ENCODE measurements at places on chromosomes 1 and 21. TPM values are rescaled to one million over a fixed set of nuclear protein-coding genes. Genes with fewer than 3 reads are reported as not detected.

The SPATA17 gene
- total RNA-seq: 2.2 TPM

The ARHGEF16 gene
- total RNA-seq: 51.0 TPM

The KIAA0319L gene
- total RNA-seq: 51.9 TPM

The HES3 gene
- not detected for total RNA-seq

The CRP gene
- not detected for total RNA-seq

The ANKRD13C gene
- 135 TPM for total RNA-seq

- peak overlapping the region; percentile 48 for H3K4me3 ChIP-seq
- no peak for DNase-seq
- no peaks in the 10 kb centered on the region for H3K27me3 ChIP-seq
- no peaks in the 10 kb centered on the region for H3K36me3 ChIP-seq
- no peaks in the 10 kb centered on the region for H3K4me1 ChIP-seq
- H3K27ac ChIP-seq: peak overlapping the region; percentile 83
These were observed 836 bp upstream of the GBP4 start for GRCh38 chr1:89199525-89200031.

GRCh38 chr1:51494138-51494830, 24.8 kb downstream of the EPS15 start:
- no peak for DNase-seq
- H3K27me3 ChIP-seq: no peaks in the 10 kb centered on the region
- no peak overlapping the region for H3K4me3 ChIP-seq
- no peaks in the 10 kb centered on the region for H3K36me3 ChIP-seq
- no peak overlapping the region for H3K27ac ChIP-seq

DNA sequence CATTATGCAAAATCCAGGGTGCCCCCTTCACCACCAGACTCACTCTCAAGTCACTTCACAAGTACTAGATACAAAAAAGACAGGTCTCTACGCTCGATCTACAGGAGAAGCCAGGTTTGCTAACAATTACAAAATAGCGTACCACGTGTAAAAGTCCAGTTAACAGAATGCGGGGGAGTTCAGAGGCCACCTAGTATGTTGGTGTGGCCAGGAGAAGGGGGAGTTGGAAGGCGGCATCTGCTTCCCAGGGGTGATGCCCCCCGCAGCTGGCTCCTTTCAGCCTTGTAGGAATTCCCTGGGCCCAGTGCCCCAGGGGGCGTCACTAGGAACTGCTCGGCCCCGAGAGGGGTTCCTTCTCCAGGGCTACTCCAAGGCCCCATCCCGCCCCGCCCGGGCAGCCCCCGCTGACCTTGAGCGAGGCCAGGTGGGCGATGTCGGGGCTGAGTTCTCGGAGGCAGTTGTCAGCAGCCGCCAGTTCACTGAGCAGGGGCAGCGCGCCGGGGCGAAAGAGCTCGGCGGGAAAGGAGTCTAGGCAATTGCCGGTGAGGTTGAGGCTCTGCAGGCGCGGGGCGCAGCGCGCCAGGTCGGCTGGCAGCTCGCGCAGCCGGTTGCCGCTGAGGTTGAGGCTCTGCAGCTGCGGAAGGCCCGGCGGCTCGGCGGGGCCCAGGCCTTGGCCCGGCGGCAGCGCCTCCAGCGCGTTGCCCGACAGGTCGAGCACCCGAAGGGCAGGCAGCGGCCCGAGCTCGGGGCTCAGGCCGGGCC, 664 bp downstream of the LRRC47 start:
- peak overlapping the region; percentile 99 for H3K4me3 ChIP-seq
- peak overlapping the region; percentile 69 for H3K27ac ChIP-seq
- H3K27me3 ChIP-seq: no peaks in the 10 kb centered on the region
- peaks cover 11% of the 10 kb centered on the region for H3K36me3 ChIP-seq

- no peaks in the 10 kb centered on the region for H3K36me3 ChIP-seq
- no peak overlapping the region for H3K4me3 ChIP-seq
- H3K27ac ChIP-seq: no peak overlapping the region
- peak; percentile 88 for DNase-seq
- H3K27me3 ChIP-seq: peaks cover 42% of the 10 kb centered on the region
These were observed 6.8 kb upstream of the ACKR1 start for GRCh38 chr1:159197561-159198557.

DNA sequence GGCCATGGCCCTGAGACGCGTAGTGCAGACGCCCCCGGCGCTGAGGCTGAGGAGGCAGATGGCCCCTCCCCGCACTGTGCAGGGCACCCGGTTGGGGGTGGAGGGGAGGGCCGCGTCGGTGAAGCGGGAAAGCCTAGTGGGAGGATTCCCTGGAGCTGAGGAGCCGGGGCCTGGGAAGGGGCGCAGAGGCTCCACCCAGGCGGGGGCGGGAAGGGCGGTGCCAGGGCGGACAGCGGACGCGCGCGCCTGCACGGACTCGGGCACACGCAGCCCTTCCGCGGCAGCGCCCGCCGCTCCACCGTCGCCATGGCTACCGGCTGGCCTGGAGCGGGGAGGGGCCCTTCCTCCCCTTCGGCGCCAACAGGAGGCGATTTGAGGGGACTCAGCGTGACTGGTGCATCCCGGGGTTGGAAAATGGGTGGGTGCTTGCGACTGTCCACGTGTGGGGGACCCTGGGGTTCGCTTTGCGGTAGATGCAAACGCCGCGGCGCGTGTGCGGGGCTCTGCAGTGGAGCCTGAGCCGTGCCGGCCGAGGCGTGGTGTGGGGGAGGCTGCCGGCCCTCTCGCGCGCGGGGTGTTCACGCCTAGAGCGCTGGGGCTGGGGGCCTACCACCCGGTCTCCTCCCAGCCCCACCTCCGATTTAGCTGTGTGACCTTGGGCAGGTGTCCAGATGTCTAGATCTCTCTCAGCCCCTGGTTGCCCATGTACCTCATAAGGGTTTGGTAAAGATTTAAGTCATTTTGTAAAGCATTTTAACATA, 35.1 kb downstream of the PTPRF start:
- peaks cover 15% of the 10 kb centered on the region for H3K36me3 ChIP-seq
- no peaks in the 10 kb centered on the region for H3K27me3 ChIP-seq
- DNase-seq: peak; percentile 55
- peak overlapping the region; percentile 40 for H3K4me3 ChIP-seq
- H3K27ac ChIP-seq: peak overlapping the region; percentile 23

- peak overlapping the region; percentile 1 for H3K27ac ChIP-seq
- no peaks in the 10 kb centered on the region for H3K36me3 ChIP-seq
- H3K27me3 ChIP-seq: no peaks in the 10 kb centered on the region
- no peak for DNase-seq
- peaks cover 48% of the 10 kb centered on the region for H3K4me1 ChIP-seq
- H3K4me3 ChIP-seq: no peak overlapping the region
These were observed 11.5 kb downstream of the SORT1 start for GRCh38 chr1:109386054-109386717.

GRCh38 chr1:196611873-196612272, 3.6 kb upstream of the KCNT2 start:
- peaks cover 19% of the 10 kb centered on the region for H3K27me3 ChIP-seq
- H3K4me1 ChIP-seq: peaks cover 7% of the 10 kb centered on the region
- H3K4me3 ChIP-seq: no peak overlapping the region
- H3K36me3 ChIP-seq: no peaks in the 10 kb centered on the region
- H3K27ac ChIP-seq: no peak overlapping the region

DNA sequence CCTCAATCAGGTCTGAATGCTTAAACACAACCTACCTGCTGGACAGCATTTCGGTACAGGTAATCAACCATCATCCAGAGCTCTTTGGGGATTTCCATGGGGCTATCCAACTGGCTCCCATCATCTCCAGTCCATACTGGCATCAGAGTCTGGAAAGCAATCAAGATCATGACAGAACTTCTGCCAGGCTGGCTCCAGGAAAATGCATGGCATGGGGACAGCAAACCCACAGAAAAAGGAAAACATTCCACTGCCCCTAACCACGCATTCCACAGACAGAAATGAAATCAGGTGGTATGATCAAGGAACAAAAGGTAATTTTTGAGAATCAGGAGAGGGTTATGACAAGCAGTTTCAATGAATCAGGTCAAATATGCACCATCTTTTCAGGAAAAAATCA, 9.1 kb upstream of the MTF1 start:
- no peaks in the 10 kb centered on the region for H3K4me1 ChIP-seq
- H3K4me3 ChIP-seq: no peak overlapping the region
- H3K27ac ChIP-seq: no peak overlapping the region

DNA sequence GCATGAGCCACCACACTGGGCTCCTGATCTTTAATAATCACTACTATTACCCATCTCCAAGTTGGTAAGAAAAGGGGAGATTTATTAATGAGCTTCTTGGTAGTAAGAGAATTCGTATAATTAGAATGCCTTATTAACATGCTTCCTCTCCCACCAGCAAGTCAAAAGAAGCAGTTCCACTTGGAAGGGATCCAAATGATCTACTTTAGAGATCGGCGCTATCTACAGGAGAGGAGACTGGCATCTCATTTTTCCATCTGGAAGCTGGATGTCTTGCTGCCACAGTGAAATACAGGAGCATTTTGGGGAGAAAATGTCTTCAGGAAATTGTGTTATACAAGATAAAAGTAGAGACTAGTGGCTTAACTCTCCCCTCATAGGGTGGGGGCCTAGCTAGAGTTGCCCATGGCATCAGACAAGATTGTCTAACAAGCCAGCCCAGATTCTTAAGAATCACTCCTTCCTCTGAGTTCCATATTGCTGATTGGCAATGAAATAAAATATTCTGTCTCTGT, 33.6 kb upstream of the CAMSAP2 start:
- H3K27ac ChIP-seq: no peak overlapping the region
- H3K4me3 ChIP-seq: no peak overlapping the region
- DNase-seq: no peak
- no peaks in the 10 kb centered on the region for H3K27me3 ChIP-seq
- H3K36me3 ChIP-seq: no peaks in the 10 kb centered on the region
- no peaks in the 10 kb centered on the region for H3K4me1 ChIP-seq

- peak overlapping the region; percentile 75 for H3K27ac ChIP-seq
- peaks cover 6% of the 10 kb centered on the region for H3K4me1 ChIP-seq
- no peaks in the 10 kb centered on the region for H3K27me3 ChIP-seq
- no peak overlapping the region for H3K4me3 ChIP-seq
These were observed 64.2 kb downstream of the TCP10L start for GRCh38 chr21:32520875-32521735.

GRCh38 chr1:202704601-202705000, 5.7 kb downstream of the SYT2 start:
- no peaks in the 10 kb centered on the region for H3K36me3 ChIP-seq
- peaks cover 82% of the 10 kb centered on the region for H3K27me3 ChIP-seq
- no peak overlapping the region for H3K27ac ChIP-seq

GRCh38 chr1:162857850-162858249, 3.1 kb downstream of the CCDC190 start:
- no peak overlapping the region for H3K4me3 ChIP-seq
- peaks cover 10% of the 10 kb centered on the region for H3K4me1 ChIP-seq
- no peaks in the 10 kb centered on the region for H3K27me3 ChIP-seq
- no peak for DNase-seq

- peak overlapping the region; percentile 90 for H3K27ac ChIP-seq
- peaks cover 10% of the 10 kb centered on the region for H3K4me1 ChIP-seq
- no peaks in the 10 kb centered on the region for H3K27me3 ChIP-seq
- H3K36me3 ChIP-seq: no peaks in the 10 kb centered on the region
These were observed 29.6 kb upstream of the FMO1 start for GRCh38 chr1:171218661-171219060.

DNA sequence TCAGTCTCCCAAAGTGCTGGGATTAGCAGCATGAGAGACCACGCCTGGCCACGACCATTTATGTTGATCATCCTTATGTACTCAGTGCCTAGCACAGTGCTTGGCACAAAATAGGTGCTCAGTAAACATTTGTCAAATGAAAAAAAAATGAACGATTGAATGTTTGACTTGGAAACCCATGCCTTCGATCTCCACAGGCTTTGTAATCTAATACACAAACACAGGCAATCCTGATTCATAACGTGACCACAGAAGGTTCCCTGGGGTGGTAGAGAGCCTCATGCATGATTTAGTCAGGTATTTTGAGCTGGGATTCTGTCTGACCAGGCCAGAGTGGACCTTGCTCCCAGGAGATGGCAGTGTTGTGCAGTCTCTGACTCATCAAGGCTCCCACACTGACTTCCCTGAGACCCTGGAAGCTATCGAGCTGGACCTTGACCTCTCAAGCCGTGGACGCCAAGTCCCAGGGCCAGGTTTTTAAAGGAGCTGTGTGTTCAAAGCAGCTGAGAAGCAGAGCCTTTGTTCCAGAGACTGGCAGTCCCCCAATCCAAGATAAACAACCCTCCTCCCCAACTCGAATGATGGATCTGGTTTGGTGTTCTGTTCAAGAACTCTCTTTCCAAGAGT, 81.1 kb downstream of the PGM1 start:
- peaks cover 13% of the 10 kb centered on the region for H3K4me1 ChIP-seq
- no peak overlapping the region for H3K4me3 ChIP-seq
- H3K27ac ChIP-seq: peak overlapping the region; percentile 71
- no peaks in the 10 kb centered on the region for H3K36me3 ChIP-seq

GRCh38 chr1:62723883-62724282, 35.7 kb upstream of the DOCK7 start:
- H3K36me3 ChIP-seq: no peaks in the 10 kb centered on the region
- no peak overlapping the region for H3K27ac ChIP-seq
- no peak overlapping the region for H3K4me3 ChIP-seq
- H3K4me1 ChIP-seq: peaks cover 44% of the 10 kb centered on the region
- no peaks in the 10 kb centered on the region for H3K27me3 ChIP-seq
- no peak for DNase-seq

DNA sequence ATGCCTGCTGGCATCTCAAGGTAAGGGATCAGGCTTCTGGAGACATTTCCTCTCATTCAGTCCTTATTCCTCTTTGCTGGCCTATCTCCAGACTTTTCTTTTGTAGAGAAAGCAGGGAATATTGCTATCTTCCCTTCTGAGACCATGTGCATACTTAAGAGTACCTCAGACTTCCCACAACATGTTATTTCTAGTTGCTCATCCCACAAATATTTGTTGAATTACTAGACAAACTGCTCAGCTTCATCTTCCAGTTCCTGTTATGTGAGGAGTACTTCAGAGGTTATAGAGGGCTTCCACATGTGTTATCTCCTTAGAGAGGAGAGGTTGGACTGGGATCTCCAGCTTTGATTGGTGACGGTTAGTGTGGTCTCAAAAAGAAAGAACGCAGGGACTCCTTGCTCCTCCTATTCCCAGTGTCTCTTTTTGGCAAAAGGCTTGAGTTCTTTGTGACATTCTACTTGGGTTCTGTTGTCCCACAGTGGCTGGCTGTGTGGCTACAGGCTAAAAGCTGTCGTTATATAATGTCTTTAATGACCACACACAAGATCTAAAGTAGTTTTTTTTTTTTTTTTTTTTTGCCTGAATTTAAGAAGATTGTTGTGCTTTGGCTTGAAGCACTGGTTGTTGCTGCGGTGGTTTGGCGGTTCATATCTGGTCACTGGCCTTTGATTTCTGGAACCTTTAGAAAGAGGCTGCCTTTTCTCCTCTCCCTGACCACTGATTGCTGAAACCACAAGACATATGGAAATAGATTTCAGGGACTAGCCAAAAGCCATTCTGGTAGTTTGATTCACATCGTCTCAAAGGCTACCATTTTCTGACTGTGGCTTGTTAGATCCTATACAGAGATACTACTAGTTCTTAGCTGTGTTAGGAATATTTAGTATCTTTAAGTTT, 78.7 kb downstream of the FGGY start:
- H3K36me3 ChIP-seq: no peaks in the 10 kb centered on the region
- H3K27me3 ChIP-seq: no peaks in the 10 kb centered on the region
- H3K4me3 ChIP-seq: no peak overlapping the region
- no peak for DNase-seq
- H3K4me1 ChIP-seq: no peaks in the 10 kb centered on the region

Measured in stomach (tissue), 19 donors.